MM.1S (cell line): ENCODE measurements at places on chromosomes 5 and 9.

- DNase-seq, result no peak
- H3K4me3 ChIP-seq, result no peak overlapping the region
- H3K27me3 ChIP-seq, result no peaks in the 10 kb centered on the region
- no peaks in the 10 kb centered on the region for H3K36me3 ChIP-seq
Observed at GRCh38 chr9:14136047-14136635, 177.8 kb downstream of the NFIB start.

DNA sequence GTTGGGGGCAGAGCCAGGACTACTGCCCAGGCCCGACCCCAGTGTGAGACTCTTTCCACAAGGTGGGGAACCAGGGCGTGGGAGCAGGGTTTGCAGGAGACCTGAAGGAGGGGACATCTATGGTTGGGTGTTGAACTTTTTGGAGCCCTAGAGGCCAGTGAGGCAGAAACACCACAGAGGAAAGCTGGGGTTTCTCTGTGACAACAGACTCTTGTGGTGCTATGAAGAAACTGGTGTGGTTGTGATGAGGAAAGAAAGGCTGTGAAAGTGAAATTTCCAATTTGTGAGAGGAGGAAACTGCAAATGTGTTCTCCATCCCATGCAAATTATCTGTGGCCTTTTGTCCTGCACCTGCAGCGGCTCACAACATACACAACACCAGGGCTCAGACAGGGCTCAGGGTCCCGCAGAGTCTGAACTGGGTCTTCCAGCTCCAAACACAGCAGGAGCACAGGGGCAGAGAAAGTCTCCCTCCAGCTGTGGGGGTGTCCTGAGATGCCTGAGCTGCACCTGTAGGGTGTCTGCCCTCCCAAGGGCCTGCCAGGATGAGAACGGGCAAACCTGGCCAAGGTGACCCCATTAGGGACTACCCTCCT lies 51.4 kb upstream of the GRHPR start:
- H3K4me1 ChIP-seq, result peaks cover 25% of the 10 kb centered on the region
- peaks cover 70% of the 10 kb centered on the region for H3K27me3 ChIP-seq
- no peaks in the 10 kb centered on the region for H3K36me3 ChIP-seq
- peak; percentile 76 for DNase-seq
- H3K27ac ChIP-seq, result no peak overlapping the region

DNA sequence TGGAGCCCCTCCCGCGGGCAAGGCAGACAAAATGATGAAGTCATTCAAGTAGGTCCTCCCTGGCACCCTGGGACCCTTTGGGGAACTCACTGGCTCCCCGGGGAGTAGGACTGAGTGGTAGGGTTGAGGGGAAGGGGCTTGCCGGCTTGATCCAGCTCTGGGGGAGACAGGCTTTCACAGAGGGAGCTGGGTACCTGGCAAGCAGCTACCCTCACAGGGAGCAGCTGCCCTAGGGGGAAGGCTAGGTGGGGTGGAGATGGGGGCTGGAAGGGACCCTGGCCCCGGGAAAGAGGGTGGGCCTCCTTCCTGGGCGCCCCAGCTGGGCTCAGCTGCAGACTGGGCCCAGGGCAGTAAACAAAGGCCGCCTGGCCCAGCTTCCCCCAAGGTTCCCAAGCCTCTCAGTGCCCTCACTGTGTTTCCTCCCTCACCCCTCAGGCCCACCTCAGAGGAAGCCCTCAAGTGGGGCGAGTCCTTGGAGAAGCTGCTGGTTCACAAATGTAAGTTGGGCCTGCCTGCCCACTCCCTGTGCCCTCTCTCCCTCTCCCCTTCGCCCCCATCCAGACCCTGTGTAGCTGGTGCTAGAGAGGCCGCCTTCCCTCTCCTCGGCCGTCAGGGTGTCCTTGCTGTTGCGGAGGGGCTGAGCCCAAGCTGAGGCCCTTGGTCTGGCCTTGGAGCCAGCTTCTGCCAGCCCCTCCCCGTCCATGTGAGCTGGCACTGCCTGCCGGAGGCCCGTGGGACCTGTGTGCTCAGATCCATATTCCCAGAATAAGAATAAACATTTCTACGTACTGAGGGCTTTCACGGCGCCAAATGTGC lies 131.2 kb downstream of the RGS3 start:
- H3K36me3 ChIP-seq, result no peaks in the 10 kb centered on the region
- no peak overlapping the region for H3K27ac ChIP-seq
- H3K27me3 ChIP-seq, result no peaks in the 10 kb centered on the region
- H3K4me1 ChIP-seq, result no peaks in the 10 kb centered on the region
- DNase-seq, result no peak
- no peak overlapping the region for H3K4me3 ChIP-seq

DNA sequence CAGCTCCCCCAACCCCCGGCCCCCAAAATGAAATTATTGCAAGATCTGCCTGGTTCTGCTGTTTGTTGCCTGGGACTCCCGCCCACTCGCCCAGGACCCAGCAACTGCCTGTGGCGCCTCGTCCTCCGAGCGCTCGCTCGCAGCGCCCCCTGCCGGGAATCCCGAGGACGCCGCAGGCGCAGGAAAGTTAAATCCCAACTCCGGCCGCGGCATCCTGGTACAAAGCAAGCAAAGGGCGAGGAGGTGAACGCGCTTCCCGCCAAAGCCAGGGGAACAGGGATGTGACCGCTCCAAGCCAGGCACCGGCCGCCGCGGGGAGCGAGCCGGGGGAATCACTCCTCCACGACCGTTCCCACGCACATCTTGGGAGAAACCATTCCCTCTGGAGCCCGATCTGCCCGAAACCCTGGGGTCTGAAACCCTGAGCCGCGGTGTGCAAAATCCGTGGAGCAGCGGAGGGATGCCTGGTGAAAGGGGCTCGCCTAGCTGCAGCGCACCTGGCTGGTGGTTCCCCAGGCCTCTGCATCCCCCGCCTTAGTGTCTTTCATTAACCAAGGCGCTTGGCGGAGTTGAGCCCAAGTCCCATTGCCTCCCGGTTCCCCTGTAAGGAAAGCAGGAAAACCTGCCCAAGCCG lies 1.3 kb downstream of the SEMA5A start:
- H3K4me3 ChIP-seq, result peak overlapping the region; percentile 78
- H3K4me1 ChIP-seq, result peaks cover 11% of the 10 kb centered on the region; the same call in 1 of the 2 replicates
- H3K36me3 ChIP-seq, result no peaks in the 10 kb centered on the region
- H3K27me3 ChIP-seq, result no peaks in the 10 kb centered on the region
- H3K27ac ChIP-seq, result no peak overlapping the region

- DNase-seq, result no peak
- H3K36me3 ChIP-seq, result no peaks in the 10 kb centered on the region
- H3K4me3 ChIP-seq, result peak overlapping the region; percentile 64
- H3K27me3 ChIP-seq, result no peaks in the 10 kb centered on the region
- peak overlapping the region; percentile 78; the same call in 1 of the 2 replicates for H3K27ac ChIP-seq
- no peaks in the 10 kb centered on the region for H3K4me1 ChIP-seq
Observed at GRCh38 chr9:20623748-20624124, 1.4 kb upstream of the MLLT3 start.

DNA sequence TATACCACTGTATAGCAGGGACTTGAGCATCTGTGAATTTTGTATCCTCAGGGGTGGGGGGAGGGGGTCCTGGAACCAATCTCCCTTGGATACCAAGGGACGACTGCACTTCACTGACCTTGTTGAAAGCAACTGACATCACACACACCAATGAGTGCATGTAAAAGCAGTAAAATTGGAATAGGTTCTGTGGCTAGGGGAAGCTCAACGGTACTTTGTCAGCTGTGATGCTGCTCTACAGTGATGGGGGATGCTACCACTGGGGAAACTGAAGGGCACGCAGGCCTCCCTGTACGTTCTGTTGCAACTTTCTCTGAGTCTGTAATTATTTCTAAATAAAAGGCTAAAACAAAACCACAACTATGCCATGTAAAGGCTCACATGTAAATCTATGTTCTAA lies 47.0 kb upstream of the RETREG1 start:
- no peaks in the 10 kb centered on the region for H3K36me3 ChIP-seq
- no peak overlapping the region for H3K4me3 ChIP-seq
- H3K27ac ChIP-seq, result no peak overlapping the region
- no peaks in the 10 kb centered on the region for H3K4me1 ChIP-seq

DNA sequence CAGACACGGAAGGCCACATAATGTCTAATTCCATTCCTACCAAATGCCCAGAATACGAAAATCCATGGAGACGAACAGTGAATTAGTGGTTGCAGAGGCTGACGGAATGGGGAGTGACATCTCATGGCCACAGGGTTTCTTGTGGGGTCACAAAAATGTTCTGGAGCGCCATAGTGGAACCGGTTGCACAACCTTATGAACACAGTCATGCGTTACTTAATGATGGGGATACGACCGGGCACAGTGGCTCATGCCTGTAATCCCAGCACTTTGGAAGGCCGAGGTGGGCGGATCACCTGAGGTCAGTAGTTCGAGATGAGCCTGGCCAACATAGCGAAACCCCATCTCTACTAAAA lies 26.0 kb upstream of the TTLL11 start:
- DNase-seq, result no peak
- H3K27me3 ChIP-seq, result peaks cover 4% of the 10 kb centered on the region; the same call in 1 of the 2 replicates
- H3K4me1 ChIP-seq, result no peaks in the 10 kb centered on the region
- no peaks in the 10 kb centered on the region for H3K36me3 ChIP-seq

DNA sequence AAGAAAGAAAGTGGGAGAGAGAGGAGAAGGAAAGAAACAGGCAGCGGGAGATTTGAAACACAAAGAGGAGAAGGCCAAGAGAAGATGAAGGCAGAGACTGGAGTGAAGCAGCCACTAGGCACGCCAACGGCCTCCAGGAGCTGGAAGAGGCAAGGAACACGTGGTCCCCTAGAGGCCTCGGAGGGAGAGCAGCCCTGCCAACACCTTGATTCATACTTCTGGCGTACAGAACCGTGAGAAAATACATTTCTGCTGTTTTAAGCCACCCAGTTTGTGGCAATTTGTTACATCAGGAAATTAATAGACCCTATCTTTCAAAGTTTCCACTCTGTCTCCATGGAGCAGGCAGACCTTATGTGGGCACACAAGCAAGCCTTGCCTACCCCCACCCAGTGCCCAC lies 133.4 kb downstream of the ACTL7B start:
- no peak for DNase-seq
- H3K4me3 ChIP-seq, result no peak overlapping the region
- H3K4me1 ChIP-seq, result no peaks in the 10 kb centered on the region
- no peaks in the 10 kb centered on the region for H3K36me3 ChIP-seq

- H3K4me3 ChIP-seq, result peak overlapping the region; percentile 97
- DNase-seq, result peak; percentile 93
- peak overlapping the region; percentile 91 for H3K27ac ChIP-seq
- peaks cover 9% of the 10 kb centered on the region; the same call in 1 of the 2 replicates for H3K4me1 ChIP-seq
- H3K36me3 ChIP-seq, result no peaks in the 10 kb centered on the region
Observed at GRCh38 chr9:34665381-34666250, 3.2 kb upstream of the CCL27 start.
